ENCODE measurements at places on chromosomes 6 and 20.

DNA sequence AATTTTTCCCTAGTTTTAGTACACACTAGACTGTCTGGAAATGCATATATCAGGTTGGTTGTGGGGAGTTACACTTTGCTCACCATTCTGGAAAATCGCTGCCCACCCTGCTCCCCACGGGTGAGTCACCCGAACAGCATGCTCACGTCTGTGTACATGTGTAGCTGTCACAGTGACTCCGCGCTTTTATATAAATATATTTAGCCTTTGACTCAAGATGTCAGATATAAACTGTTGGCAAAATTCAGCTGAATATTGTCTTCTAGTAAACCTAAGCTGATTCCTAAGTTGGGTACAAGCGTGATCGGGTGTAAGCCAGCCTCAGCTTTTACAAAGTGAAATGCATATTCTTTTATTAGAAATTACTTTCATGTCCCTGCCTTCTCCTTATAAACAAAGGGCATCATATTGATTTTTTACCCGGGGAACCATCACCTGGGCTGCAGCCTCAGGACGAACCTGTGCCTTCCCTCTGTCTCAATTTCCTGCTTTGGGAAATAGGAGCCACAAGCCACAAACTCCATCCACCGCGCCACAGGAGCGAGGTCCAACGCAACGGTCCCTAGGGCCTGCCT, 4.3 kb downstream of the SDCBP2 start:
- DNase-seq = no peak

DNA sequence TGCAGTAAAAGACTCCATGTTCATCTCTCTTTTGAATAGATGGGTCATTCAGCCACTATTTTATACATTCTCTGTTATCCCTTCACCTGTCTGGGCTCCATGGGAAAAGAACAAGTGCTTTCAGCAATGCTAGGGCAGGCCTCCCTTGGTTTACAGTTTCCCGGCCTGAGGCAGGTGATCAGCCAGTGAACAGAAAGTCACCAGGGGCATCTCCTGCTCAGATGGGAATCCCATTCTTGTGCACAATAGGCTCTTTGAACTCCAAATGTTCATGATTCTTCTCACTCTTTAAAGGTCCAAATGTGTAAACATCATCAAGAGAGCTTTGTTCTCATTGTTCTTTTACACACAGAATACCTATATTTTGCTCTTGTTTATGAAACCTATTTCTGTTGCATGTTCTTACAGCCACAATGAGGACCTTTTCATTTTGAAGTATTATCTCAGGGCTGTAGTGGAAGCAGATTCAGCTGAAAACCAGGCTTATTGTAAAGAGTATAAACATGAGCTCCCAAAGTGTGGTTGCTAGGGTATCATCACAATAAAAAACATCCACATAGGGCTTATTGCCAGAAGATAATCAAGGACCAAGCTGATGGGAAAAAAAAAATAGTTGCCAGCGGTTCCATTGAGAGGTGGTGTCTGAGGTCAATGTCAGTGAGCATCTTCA, 267.1 kb upstream of the SGK1 start:
- no peak for DNase-seq

- peak; percentile 9 for DNase-seq
These were observed 7.8 kb downstream of the ADTRP start for GRCh38 chr6:11770546-11771466.

DNA sequence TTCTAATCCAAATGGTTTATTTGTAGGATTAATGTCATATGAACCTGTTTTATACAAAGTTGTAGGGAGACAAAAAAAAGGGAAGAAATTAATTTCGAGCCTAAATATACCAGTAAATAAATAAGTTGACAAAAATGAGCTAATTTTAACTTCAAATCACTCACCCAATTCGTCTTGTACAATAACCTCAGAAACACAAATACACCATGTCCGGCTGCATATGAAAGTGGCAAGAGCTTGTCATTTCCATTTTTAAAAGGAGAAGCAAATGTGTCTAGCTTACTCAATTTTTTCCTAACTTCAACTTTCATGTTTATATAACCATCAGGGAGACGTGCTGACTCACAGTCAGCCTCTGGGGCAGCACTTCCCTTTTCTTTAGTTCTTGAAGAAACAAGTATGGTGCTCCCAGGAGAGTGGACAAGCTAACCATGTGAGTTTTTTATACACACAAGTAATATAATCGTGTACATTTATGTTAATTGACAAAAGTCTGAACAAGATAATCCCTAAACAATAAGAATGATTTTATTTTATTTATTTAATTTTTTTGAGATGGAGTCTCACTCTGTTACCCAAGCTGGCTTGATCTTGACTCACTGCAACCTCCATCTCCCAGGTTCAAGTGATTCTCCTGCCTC, 55.5 kb upstream of the SGK1 start:
- DNase-seq = no peak

DNA sequence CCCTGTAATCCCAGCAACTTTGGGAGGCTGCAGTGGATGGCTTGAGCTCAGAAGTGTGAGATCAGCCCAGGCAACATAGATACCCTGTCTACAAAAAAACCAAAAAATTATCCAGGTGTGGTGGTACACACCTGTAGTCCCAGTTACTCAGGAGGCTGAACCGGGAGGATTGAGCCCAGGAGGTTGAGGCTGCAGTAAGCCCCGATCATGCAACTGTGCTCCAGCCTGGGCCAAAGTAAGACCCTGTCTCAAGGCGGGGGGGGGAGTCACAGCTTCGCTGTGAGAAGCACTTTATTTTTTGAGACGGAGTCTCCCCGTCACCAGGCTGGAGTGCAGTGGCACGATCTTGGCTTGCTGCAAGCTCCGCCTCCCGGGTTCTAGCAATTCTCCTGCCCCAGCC, 54.2 kb downstream of the EZR start:
- no peak for DNase-seq

- DNase-seq = no peak
These were observed 243.5 kb downstream of the GMPR start for GRCh38 chr6:16481697-16482399.

- DNase-seq = no peak
These were observed 167.7 kb downstream of the SYNDIG1 start for GRCh38 chr20:24637087-24637486.

- DNase-seq = no peak
These were observed 27.0 kb upstream of the ETV7 start for GRCh38 chr6:36414481-36414880.

DNA sequence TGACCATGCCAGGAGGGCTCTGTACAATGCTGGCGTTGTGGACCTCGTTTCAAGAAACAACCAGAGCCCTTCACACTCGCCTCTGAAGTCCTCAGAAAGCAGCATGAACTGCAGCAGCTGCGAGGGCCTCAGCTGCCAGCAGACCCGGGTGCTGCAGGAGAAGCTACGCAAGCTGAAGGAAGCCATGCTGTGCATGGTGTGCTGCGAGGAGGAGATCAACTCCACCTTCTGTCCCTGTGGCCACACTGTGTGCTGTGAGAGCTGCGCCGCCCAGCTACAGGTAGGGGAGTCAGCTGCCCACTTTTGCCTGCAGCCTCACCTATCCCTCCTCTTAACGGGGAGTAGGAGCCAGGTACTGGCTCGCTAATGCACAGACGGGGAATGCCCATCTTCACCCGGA, 16.2 kb downstream of the MYLIP start:
- no peak for DNase-seq

DNA sequence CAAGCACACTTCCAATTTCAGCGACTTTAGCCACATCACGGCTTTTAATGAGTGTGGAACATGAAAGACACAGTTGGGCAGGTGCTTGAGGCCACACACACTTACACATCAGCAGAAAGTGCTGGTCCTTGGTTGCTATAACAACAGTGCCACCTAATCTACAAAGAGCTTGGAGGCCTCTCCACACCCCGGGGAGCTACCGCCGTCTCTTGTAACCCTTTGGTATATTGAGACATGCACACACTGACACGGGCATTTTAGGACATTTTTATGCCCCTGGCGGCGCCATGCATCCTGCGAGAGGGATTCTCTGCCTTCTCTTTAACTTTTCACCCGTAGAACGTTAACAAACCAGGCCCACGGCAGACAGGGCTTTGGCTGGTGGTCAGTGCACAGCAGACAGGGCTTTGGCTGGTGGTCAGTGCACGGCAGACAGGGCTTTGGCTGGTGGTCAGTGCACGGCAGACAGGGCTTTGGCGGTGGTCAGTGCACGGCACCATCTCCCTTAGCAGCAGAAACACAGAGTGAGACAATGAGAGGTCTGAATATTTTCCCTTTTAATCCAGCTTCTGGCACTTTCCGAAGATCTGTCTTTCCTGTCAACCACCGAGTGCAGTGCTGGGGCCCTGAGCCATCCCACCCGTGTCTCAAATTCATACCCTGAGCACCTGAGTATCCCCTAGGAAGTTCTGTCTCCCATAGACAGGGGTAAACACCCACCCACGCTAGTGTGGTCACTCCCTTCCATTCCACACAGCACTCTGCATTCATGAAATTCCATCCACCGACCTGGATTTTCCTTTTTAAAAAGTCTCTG, 116.6 kb upstream of the RPS6KA2 start:
- no peak for DNase-seq

GRCh38 chr20:53949319-53949839, 121.0 kb downstream of the BCAS1 start:
- no peak for DNase-seq

Measured in nephron progenitor cell (in vitro differentiated cells).